ENCODE measurements at places on chromosomes 5 and 9. TPM values are rescaled to one million over a fixed set of nuclear protein-coding genes. Genes with fewer than 3 reads are reported as not detected.

GRCh38 chr5:145976431-145977155, 40.2 kb downstream of the SH3RF2 start:
- no peak for DNase-seq

GRCh38 chr9:91746357-91746756, 203.7 kb downstream of the ROR2 start:
- DNase-seq = no peak

GRCh38 chr5:68408345-68408871, 192.9 kb downstream of the PIK3R1 start:
- no peak for DNase-seq

Gene EQTN
- total RNA-seq = not detected

DNA sequence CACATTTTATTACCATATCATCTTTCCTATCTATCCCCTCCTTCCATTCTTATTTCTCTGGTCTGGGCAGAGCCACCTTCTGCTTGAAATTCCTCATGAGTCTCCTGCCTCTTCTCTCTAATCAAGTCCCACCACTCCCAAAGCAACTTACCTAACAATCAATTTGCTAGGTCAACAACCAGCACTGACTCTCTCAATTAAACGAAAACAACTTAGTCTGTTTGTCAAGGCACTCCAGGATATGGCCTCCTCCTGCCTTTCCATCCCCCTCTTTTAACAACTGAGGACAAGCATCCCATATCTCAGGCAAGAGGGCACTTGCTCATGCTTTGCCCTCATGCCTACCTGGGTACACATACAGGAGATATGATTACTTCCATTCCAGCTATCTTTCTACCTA, 47.4 kb downstream of the HCN1 start:
- no peak for DNase-seq

- DNase-seq = no peak
These were observed 73.0 kb downstream of the RASEF start for GRCh38 chr9:82989929-82990328.

Measured in NCI-H460 (cell line).